ENCODE measurements at places on chromosomes 5 and 9.

- DNase-seq: no peak
These were observed 107.6 kb downstream of the SIL1 start for GRCh38 chr5:139090581-139090980.

DNA sequence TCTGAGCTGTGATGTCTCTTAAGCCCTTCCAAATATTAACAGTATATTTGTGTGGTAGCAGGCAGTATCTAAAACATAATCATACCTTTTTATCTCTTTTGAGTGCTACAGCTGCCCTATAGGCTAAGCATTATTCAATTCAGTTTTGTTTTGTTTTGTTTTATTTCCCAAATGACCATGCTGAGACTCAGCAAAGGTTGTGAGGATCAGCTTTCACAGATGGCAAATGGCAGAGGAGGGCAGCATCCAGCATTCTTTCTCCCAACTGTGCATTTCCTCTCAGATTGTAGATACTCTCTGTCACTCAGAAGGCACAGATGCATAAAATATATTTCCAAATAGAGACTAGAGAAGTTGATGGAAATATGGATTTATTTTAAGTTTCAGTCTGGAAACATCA is 90.7 kb downstream of the DAPK1 start:
- DNase-seq: no peak

GRCh38 chr9:110622368-110622767 is 42.8 kb upstream of the SVEP1 start:
- no peak for DNase-seq

GRCh38 chr9:127177231-127177630 is 54.8 kb upstream of the ANGPTL2 start:
- DNase-seq: no peak

DNA sequence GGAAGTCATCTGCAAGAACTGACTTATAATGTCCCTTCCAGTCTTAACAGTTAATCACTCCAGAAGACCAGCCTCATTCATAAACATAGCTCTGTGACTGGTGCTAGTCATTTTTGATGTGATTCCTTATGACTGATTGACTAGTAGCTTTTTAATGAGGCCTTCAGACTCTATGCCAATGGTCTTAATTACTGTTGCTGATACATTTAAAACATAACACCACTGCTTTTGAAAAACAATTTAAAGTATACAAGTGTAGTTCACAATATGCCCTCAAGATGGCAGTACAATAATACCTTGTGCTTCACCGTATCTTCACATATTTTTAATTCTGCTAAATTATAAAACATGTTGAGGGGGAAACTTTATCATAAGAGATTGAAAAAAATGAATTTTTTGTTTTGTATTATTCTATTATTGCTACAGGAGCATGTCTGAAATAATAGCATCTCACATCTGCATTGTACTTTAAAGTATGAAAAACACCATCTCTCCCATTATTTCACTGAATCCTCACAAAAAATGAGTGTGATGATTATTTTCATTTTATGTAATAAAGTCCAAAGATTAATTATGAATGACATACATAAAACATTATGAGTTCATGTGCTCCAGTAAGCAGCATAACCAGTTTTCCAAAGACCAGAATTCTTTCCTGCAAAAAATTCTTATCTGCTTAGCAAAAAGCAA is 55.2 kb upstream of the SHISAL2B start:
- peak; percentile 51 for DNase-seq

DNA sequence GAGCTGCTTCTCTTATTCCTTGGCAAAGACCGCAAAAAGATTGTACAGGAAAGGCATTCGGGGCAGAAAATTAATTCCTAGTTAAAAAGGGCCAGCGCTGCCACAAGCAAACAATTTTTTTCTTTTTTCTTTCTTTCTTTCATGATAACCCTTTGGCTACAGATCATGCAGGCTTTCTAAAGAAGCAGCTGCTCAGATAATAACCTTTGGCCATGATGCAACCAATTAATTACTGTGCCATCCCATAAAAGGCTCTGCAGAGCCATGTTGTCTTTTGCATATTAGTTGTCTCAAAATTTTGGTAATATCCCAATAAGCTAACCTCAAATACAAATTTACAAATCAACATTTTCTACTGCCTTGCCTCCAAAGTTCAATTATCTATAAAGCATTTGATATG is 758.4 kb upstream of the SEMA6A start:
- DNase-seq: no peak

GRCh38 chr9:136713550-136713949 is 1.2 kb downstream of the DIPK1B start:
- no peak for DNase-seq

DNA sequence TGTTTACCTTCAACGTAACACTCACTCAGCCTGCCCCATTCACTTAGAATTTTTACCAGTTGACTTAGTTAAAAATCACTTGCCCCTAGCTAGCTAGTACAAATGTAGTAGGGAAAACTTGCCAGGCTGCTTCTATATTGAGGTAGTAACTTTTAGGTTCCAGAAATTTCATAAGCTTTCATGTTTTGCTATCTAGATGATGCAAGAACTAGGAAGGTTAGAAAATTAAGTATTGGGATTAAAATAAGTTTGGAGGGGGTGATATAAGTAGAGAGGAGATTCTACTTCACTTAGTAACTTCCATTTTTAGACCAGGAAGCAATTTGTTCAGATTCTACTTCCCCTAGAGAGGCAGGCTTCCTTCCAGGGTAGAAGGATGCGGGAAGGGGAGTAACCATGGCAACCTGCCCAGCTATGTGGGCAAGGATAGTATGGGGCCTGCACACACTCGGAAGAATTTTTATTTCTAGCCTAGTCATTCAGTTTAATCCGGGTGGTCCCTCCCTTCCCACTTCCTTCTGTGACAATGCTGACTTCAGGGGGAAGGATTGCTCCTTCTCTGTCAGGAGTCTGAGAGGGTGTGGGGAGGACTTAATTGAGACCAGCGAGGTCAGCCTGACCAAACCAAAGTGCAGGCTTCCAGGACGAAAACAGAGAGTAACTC is 4.2 kb downstream of the DAB2 start:
- DNase-seq: no peak

DNA sequence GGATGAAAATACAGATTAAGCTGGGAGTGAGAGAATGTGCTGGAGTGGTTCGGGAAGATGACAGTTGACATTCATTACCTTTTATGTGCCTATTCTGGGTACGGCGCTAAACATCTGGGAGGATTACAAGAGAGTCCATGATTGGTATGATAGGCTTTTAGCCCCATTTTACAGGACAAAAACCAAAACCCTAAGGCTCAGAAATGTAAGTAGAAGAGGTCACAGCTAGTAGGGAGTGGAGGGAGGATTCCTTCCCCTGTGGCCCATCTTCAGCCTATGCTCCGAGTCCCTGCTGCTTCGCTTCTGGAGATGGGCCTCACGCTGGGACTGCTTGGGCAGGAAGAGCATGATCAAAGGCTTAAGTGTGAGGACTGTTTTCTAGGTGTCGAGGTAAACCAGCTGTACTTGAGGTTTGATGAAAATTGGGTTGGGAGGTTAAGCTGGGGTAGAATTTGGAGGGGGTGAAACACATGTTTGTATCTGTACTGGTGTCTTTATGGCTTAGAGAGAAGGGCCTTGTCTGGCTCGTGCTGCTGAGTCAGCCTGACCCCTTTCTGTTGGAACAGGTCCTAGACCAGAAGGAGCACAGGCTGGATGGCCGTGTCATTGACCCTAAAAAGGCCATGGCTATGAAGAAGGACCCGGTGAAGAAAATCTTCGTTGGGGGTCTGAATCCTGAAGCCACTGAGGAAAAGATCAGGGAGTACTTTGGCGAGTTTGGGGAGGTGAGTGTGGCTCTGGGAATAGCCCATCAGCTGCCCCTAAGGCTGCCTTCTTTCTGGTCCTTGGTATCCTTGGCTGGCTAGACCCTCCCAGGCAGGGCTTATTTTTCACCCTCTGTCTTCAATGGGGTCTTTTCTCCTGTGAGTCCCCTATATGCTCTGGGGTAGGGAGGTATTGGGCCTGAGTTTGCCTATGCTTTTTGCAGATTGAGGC is 2.1 kb downstream of the HNRNPAB start:
- DNase-seq: no peak

DNA sequence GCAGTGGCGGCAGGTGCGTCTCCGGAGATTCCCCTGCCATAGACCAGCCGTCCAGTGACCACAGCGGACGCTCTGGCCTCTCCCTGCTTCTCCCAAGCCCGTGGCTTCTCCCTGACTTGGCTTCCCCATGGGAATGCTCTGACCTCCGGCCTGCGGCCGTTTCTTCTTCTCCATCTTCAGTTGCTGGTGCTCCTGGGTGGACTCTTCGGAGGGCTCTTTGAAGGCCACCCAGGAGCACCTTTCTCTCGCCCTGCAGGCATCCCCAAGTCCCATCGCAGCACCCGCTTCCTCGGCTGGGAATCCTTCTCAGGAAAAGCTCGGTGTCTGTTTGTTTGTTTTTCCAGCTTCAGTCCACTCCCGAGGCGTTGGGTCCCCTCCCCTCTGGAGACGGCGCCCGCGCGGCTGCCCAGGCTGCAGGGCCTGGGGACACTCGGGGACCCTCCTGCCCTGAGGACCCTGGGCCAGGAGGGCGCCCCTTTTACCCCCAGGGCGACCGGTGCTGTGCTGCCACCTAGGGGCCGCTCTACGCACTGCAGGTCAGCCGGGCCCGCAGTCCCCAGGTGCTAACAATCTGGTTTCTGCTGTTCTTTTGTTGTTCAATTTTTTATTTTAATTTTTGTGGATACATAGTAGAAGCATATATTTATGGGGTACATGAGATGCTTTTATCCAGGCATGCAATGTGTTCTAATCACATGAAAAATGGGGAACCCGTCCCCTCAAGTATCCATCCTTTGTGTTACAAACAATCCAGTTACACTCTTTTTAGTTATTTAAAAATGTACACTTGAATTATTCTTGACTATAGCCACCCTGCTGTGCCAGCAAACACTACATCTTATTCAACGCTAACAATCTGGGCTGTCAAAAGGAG is 197.9 kb upstream of the ADAMTS16 start:
- DNase-seq: no peak

GRCh38 chr5:44389823-44390143 is 563 bp upstream of the FGF10 start:
- no peak for DNase-seq

DNA sequence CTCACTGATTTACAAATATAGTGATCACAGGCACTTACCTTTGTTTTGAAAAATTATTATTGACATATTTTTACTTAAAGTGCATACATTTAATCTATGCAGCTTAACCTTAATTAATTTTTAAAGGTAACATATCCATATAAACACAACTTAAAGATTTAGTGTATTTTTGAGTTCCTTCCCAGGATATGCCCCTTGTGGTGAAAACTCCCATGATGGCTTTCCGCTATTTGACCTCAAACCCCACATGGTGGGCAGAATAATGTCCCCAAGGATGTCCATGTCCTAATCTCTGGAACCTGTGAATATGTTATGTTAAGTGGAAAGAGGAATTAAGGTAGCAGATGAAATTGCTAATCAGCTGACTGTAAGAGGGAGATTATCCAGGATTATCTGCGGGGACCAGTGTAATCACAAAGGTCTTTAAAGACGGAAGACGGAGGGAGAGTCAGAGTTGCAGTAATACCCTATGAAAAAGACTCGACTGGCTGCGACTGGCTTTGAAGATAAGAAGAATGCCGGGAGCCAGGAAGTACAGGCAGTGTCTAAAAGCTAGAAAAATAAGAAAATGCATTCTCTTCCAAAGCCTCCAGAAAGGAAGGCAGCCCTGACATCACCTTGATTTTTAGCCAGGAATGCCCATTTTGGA is 193.9 kb downstream of the ICE1 start:
- no peak for DNase-seq

DNA sequence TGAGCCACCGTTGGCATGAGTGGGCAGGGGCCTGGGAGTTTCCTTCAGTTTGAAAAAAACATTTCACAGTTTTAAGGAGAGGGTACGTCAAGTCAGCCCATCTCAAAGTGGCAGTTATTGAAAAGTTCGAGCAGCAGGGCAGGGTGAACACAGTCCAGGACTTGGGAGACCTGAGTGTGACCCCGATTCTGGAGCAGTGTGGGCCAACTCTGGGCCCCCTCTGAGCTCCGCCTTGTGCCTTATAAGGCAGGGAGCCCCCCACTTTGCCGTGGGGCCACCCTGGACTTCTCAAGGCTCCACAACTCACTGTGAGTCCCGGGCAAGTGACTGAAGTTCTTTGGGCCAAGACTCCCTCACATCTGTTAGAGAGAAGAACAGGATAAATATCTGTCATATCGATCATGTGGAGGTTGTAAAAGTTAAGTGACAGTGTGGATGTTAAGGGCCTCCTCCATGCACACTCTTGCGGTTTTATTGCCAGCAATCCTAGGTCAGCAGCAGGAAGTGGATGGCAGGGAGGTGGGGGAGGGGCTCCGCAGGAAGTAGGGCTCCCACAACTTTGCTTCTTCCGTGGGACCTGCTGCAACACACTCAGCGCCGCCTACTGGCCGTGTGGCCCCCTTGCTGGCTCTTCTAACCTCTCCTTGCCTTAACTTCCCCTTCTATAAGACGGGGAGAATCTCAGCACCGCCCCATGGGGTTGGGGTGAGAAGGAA is 38.4 kb downstream of the HRH2 start:
- DNase-seq: peak; percentile 57

DNA sequence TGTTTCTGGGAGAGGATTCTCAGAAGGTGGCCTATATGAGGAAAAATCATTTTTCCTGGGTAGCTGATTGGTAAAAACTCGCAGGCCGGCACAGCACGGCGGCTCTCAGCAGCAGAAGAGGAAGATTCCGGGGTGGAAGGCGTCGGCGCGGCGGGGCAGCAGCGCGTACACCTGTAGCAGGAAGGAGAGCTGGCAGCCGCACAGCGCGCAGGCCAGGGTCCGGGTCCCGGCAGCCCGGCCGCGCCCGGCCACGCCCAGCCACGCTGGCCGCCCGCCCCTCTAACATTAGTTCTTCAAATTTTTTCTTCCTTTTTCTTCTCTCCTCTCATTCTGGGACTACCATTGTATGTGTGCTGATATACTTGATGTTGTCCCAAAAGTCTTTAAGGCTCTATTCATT is 24.8 kb upstream of the ZNF618 start:
- DNase-seq: no peak

GRCh38 chr9:81375187-81376100 is 313.9 kb downstream of the TLE1 start:
- DNase-seq: no peak

DNA sequence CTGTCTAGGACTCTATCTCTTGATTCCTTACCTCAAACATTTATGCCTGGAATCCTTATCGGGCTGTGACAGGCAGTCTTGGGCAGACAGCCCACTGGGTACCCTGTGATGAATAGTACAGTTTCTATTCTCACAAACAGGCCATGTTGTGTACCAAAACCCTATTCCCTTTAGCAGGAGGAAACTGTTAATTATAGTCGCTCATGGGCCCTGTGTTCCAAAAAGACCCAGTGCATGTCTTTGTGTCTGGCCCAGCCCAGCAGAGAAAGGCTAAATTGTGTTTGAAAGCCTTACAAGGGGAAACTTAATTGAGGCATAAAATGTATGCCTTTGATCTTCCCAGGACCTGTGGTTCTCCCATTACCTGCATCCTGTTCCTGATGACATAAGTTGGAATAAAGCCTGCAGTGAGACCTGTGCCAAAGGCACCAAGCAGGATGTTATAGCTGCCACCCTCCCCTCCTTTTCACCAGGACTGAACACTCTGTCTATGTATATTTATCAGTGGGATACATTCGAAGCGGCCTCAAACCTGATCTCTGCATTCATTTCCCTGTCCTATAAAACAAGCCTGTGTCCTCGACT is 43.3 kb downstream of the TLR4 start:
- no peak for DNase-seq
